ACHN (cell line): ENCODE measurements at places on chromosomes 7 and 10.
A peak's percentile ranks its signal among the peaks of the same experiment; 100 is the strongest.

DNA sequence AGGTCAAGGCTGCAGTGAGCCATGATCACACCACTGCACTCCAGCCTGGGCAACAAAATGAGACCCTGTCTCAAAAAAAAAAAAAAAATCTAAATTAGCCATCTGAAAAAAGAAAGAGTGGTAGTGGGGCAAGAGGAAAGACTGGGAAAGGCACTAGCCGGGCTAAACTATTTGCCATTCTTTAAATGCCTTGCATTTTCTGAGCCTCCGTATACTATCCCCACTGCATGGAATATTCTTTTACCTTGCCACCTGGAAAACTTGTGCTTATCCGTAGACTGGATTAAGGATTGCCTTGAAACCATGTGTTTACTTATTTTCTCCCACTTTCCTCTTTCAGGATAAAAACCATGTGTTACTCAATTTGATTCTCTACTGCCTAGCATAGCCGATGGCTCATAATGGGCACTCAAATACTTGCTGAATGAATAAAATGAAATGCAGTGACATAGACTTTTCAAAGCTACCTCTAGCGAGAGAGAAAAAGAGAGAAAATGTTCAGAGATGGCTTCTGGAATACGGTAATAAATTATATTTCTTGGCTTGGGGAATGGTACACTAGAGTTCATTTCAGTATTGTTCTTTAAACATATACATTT lies 30.6 kb downstream of the HYCC1 start:
- no peak for DNase-seq

DNA sequence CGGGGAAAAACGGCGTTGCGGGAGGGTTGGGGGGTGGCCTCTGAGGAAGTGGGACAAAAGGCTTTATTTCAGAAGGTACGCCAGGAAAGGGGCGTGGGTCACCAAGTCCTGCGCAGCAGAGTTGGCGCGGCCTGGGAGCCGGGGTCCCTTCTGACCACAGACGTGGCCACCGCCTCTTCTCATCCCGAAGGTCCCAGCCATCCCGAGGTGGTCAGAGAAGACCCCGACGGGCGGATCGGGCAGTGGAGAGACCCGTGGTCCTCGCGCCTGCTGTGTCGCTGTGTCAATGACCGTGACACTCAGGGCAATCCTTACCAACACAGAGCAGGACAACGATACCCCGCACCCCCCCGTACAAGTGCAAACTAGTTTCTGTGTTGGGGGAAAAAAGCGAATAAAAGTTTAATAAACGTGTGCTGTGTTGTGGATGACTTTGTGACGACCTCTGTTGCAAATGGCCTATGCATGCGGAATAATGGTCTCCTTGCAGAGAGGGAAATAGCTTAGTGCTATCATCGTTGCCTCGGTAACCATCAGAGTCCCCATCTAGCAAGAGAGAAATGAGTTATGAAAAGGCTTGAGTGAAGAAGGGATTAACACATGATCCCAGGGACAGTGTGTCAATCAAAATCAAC lies 19.4 kb upstream of the GATA3 start:
- DNase-seq: no peak

- peak; percentile 4 for DNase-seq
These were observed 84.2 kb upstream of the DIP2C start for GRCh38 chr10:773562-774161.

- no peak for DNase-seq
These were observed 117.0 kb upstream of the ARID5B start for GRCh38 chr10:61784354-61785133.

DNA sequence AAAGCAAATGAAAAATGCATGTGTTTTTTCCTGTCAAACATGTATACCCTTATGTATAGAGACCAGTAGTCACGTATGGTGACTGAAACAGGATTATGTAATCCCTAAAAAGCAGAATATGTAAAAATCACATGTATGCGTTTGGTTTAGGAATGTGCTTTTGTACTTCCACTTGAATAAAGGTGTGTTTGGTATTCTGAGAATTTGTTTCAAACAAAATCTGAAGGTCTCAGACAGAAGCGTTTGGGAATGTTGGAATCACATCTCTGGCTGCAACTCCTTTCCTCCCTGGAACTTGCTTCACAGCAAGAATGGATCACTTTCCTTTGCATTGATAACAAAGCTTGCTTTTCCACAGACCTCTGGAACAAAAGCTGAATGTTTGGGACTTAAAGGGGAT lies 17.8 kb downstream of the ZNF655 start:
- no peak for DNase-seq
